ENCODE measurements at places on chromosomes 5 and 9.

- no peak for DNase-seq
Measured at GRCh38 chr9:130073373-130073772, 19.7 kb downstream of the GPR107 start.

DNA sequence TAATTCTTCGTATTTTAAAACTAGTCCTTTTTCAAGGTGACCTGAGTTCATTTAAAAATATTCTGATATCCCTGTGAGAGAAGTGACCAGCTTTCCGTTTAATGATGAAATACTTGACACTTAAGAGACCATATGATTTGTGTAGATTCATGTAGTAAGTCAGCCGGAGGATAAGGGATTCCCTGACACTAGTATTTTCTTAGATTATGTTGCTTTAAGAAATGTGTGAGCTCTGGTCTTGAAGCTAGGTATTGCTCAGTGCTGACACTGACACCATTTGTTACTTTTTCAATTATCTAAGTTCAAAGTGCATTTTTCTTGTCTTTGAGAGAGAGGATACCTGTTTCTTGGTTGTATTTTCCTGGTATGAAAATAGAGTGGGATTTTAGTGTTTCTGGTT lies 4.2 kb downstream of the NIPBL start:
- no peak for DNase-seq

GRCh38 chr5:172771439-172772111 lies 580 bp upstream of the DUSP1 start:
- DNase-seq = no peak

DNA sequence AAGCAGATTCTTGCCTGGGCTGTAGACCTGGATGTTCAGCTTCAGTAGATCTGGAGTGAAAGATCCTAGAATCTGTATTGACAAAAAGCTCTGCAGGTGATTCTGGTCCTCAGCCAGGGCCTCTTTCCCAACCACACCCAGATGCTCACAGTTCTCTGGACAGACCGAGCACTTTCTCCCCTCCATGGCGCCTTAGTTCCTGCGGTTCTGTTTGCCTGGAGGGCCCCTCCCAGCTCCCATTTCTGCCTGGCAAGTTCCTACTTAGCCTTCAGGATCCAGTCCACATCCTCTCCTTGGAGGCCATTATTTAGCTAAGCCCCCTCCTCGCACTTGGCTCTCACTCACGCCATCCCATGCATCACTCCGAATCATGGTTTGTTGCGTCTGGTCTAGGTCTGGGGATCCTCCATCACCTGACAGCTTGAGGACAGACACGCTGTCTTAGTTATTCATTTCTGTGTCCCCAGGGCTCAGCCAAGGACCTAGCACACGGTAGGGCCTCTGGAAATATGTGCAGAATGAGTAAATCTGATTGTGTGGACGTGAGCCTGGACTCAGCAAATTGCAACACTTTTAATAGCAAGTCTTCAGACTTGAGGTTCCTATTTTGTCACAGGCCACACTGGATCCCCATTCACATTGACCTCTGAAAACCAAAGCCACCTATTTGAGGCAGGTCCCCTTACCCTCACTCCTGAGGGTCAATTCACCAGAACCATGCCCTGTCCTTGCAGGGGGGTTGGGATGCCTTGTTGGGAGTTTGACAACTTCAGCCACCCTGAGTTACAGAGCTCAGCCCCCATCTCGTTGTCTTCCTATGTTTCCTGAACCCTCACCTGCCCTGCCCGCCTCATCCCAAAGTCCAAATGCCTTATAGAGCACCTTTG lies 50.7 kb downstream of the COL15A1 start:
- DNase-seq = no peak

GRCh38 chr9:126794441-126794840 lies 10.4 kb upstream of the ZBTB43 start:
- DNase-seq = no peak

GRCh38 chr9:25658571-25658970 lies 19.7 kb downstream of the TUSC1 start:
- DNase-seq = no peak

DNA sequence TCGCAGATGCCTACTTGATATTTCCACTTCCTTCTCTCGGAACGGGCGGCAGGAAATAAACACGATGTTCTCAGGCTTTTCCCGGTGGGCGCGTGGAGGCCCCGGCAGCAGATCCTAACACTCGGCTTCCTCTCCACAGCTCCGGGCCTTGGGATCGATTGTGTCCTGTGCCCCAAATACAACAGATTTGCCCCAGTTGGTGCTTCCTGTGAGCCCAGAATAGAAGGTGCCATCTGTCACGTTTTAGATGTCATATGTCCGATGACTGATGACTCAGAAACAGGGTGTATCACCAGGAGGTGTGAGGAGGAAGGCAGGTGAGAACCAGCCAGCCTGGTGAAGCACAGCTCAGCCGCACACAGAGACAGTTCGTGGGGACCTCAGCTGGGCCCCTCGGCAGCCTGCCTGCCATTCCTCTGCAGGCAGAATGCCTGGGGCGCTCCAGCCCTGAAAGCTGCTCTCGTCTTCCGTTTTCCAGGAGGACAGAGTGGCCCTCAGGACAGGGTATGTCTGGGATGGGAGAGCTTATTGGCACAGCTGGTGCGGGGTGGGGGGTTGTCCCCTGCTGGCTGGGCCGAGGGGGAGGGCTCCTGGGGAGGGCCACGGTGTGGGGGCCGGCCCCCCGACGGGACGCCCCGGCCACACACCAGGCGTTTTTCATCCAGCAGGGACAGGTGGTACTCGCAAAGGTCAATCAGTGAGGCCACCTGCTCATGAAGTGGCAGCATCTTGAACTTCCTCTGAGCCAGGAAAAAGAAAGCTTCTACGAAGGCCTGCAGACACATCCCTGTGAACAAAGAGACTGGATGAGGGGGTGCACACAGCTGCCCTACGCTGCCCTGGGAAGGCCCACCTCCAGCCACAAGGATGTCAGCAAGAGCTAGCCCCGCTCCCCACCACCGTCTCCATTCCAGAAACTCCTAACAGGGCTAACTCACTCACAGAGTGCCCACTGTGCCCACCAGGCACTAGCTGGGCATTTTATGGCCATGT lies 171.0 kb downstream of the DAB2IP start:
- DNase-seq = no peak

GRCh38 chr5:115709585-115709984 lies 83.7 kb upstream of the TMED7 start:
- no peak for DNase-seq

- no peak for DNase-seq
Measured at GRCh38 chr5:173883347-173883924, 4.7 kb upstream of the CPEB4 start.

- no peak for DNase-seq
Measured at GRCh38 chr9:90641086-90641485, 1.5 kb downstream of the DIRAS2 start.

GRCh38 chr9:91905991-91906469 lies 44.0 kb downstream of the ROR2 start:
- DNase-seq = no peak

GRCh38 chr9:90774682-90775081 lies 26.9 kb upstream of the SYK start:
- no peak for DNase-seq

- no peak for DNase-seq
Measured at GRCh38 chr5:77379558-77380061, 112.5 kb downstream of the WDR41 start.

GRCh38 chr5:109468288-109468676 lies 58.5 kb upstream of the PJA2 start:
- DNase-seq = no peak

GRCh38 chr9:70410368-70410767 lies 4.1 kb downstream of the KLF9 start:
- DNase-seq = no peak

DNA sequence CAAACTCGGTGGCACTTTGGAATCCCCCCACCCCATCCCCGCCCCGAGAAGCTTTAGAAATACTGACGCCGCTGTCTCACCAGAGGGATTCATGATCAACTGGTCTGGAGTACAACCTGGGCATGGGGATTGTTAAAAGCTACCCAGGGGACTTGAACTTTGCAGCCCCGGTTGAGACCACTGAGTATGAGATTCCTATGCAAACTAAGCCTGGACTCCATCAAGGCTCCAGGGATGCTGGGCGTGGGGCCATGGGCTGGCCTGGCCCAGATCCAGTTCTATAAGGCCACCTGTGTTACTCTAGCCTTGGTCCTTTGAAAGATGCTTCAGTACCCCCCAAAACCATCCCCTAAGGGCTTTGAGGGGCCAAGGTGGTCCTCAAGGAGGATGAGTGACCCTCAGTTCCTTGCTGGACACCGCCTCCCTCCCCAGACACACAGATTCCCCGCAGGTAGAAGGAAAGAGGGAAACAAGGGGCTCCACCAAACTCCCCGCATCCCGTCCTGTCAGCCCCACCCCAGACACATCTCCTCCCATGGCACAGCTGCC lies 68.5 kb downstream of the MRPL36 start:
- no peak for DNase-seq

DNA sequence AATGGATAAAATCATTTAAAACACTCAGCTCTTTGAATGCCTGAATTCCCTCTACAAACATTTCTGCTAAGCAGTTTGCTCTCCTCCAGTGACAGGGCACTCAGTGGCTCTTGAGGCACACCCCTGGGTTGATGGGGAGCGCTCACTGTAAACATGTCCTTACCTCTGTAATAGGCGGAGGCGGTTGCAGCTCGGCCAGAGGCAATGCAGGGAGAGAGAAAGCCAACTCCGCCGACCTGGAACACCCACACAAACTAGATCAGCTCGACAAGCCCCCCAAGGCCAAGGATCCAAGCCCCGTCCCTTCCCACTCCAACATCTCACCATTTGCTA lies 329 bp downstream of the CDC23 start:
- DNase-seq = no peak

- no peak for DNase-seq
Measured at GRCh38 chr9:94703488-94704140, 22.9 kb upstream of the AOPEP start.

- DNase-seq = no peak
Measured at GRCh38 chr5:5658889-5659465, 236.5 kb downstream of the ICE1 start.

DNA sequence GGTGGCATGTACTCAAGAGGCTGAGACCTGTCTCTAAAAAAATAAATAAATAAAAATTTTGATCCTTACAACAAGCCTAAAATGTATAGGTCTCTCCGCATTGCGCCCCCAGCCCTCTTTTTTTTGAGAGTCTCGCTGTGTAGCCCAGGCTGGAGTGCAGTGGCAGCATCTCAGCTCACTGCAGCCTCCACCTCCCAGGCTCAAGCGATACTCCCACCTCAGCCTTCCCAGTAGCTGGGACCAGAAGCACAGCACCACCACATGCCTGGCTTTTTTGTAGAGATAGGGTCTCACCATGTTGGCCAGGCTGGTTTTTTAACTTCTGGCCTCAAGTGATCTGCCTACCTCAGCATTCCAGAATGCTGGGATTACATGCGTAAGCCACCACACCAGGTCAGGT lies 2.2 kb upstream of the GARIN3 start:
- no peak for DNase-seq

GRCh38 chr9:89139455-89139854 lies 39.2 kb downstream of the SHC3 start:
- DNase-seq = no peak

GRCh38 chr9:114811966-114812636 lies 6.3 kb upstream of the TNFSF15 start:
- DNase-seq = no peak

DNA sequence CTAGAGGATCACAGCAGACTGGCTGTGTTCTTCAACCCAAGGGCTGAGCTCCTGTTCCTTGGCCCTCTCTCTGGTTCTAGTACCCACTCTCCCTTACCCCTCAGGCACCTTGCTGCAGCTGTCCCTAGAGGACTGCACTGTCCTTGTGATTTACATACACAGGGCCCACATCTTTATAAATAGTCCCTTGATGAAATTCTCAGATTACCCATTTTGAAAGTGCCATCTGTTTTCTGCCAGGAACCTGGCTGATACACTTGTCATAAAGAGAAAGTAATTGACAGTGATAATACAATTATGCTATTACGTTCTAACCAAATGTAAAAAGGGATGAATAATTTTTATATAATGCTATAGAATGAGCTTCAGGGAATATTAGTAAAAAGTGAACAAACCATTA lies 16.5 kb upstream of the SPARC start:
- DNase-seq = no peak

DNA sequence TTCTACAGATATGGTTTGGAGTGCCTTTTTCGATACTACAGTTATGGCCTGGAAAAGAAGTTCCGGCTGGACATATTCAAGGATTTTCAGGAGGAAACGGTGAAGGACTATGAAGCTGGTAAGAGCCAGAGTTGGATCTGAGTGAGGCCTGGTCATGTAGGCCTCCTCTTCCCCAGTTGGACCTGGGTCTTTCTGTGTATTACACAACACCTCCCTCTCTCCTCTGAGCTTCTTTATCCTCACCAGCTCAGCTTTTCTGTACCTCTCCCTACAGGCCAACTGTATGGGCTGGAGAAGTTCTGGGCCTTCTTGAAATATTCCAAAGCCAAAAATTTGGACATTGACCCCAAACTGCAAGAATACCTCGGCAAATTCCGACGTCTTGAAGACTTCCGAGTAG lies 39.2 kb downstream of the FAXDC2 start:
- no peak for DNase-seq

Data from AG04449 (cell line).